ENCODE measurements at places on chromosomes 12 and 14.
A peak's percentile ranks its signal among the peaks of the same experiment; 100 is the strongest.

- no peak for DNase-seq
These were observed 49.9 kb downstream of the GTF2A1 start for GRCh38 chr14:81170829-81171195.

DNA sequence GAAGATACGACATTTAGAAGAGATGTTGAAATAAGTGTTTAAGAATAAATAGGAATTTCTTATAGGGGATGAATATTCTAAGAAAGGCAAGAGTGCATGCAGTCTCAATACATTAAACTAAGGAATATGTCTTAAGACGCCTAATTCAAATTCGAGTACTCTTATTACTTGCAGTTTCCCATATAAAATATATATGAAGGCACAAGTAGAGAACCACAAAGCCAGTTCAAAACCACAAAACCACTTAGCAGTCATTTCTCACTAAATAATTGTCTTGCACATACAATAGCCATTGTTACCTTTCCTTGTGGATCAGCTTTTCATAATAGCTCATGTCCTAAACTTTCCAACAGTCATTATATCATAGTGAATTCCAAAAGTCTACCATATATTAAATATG, 91.0 kb upstream of the MON2 start:
- DNase-seq, result no peak

DNA sequence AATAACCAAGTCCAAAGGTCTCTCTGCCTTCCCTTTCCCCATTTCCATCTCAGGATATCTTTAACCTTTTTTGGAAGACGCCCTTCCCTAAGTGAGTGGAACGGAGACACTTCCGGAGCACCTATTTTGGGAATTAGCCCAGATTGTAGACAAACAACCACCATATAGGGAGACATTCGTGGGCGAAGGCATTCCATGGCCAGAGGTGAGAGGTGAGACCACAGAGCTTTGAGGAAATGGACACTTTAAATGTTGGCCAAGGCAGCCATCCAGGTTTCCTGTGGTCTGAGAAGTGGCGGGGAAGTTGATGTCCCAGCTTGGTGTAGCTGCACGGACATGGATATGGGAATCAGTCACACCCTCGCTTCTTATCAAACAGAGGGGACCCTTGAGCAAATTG, 69.4 kb upstream of the BDKRB2 start:
- DNase-seq, result no peak

- peak; percentile 30 for DNase-seq
These were observed 12.3 kb downstream of the ABCD4 start for GRCh38 chr14:74290415-74290814.

GRCh38 chr12:114090211-114090610, 124.1 kb upstream of the RBM19 start:
- DNase-seq, result no peak

DNA sequence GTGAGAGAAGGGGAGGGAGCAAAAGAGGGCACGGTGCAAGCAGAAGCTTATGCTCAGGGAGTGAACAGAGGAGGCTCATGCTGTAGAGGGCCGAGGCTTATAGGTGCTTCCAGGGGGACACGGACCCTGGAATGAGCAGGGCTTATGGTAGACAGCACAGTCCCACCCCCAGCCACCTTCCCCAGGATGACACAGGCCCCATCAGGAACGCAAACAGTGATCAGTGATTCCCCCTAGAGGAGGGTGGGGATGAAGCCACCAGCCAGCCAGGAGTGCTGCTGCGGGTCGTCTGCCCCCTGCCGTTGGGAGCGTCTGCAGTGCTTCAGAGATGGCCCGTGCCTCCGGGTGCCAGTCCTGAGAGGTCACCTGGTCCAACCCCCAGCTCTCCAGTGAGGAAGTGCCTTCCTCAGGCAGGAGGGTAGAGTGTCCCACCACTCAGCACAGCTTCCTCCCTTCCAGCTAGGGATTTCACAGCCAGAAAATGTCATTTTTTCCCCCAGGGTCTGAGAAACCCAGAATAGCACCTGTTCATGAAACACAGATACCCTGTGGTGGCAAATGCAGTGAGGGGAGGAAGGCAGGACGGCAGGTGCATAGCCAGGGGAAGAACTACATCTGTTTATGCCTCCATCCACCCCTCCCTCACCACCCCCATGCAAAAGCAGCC, 60.7 kb downstream of the SLC6A12 start:
- DNase-seq, result peak; percentile 84

GRCh38 chr14:20657216-20658211, 16.0 kb upstream of the OR6S1 start:
- DNase-seq, result no peak

GRCh38 chr12:52191841-52192791, at the start of gene KRT80:
Gene KRT80 (minus strand): TSS chr12:52192014. CDS start chr12:52191902, 112 bp downstream.
- DNase-seq, result no peak

DNA sequence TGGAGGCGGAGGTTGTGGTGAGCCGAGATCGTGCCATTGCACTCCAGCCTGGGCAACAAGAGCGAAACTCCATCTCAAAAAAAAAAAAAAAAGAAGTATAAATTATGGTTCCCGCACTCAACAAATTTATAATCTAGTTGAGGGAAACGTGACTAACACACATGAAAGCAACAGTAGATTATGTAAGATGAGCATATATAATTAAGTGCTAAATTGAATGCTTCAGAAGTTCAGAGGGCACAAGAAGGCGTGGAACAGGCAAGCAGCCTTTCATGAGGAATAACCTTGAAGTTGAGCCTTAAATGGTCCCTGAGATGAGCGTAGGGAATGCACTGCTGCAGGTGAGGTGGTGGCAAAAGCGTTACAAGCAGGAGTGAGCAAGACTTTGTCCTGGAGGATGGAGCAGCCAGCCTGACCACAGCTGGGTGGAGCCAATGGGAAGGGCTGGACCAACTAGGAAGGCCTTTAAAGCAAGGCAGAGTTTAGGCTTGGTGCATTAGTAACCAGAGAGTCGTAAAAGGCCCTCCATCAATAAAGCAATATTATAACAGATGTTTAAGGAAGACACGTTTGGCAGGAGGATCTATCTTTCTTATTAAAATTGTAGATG, 30.6 kb upstream of the TUBA1A start:
- no peak for DNase-seq

DNA sequence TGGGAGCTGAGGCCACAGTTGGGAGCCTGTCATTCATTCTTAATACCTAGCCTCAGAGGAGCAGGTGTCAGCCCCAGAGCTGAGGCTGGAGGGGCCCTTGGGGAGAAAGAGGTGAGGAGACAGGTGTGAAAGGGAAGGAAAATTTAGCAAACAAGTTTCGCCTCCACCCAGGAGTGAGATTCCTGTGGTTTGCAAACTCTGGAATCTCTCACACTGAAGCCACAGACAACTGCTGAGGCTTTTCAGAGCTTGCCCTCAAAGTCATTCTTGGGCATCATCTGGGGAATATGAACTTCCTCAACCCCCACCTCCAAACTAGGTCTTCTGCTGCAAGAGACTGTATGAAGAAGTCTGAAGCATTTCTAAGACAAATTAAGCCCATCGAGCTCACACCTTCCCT, 589.5 kb upstream of the TBX3 start:
- no peak for DNase-seq

DNA sequence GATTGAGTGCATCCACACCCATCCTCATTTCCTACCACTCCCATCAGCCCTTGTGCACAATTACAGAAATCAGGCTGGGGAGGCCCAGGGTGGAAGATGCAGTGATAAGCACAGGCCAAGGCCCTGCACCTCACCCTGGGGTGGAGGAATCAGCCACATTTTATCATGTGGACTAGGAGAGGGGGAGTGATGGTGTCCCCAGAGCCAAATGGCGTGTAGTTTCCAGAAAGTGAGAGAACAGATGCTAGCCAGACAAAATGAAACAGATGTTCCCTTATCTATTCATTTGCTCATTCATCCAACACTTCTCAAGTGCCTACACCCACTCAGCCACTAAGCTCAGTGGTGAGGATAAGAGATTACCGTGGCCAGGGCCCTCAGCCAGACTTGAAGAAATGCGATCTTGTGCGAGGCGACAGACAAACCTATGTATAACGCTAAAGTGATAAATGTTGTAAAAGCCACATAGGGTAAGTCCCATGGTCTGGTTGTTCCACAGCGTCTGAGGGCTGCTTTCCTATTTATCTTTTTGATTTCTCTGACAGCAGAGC, 93.6 kb downstream of the STAB2 start:
- DNase-seq, result no peak

DNA sequence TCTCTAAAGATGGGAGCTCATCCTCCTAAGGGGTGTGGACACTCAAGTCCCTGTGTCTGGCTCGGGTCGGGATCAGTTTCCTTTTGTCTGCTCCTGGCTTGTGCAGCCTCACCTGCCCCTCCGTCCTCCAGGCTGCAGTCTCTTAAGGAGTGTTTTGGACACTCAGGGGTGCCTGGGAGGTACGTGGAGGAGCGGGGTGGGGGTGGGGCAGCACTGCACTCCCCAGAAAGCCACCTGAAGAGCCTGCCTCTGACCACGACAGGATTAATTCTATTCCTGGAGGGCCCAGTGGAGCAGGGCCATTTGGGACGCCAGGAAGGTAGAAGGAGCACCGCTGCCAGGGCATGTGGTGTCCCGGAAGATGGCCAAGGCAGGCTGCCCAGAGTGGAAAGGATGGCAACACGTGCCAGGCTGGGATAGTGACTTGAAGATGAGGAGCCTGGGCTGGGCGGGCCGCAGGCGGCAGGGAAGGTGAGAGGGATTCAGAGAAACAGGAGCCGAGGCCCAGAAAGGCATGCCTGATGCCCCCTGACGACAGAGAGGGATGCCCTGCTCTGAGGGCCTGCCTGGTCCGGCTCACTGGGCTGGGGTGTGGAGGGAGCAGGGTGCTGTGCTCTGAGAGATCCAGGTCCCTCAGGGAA, 14.8 kb upstream of the LRTM2 start:
- DNase-seq, result no peak

GRCh38 chr14:90382491-90383125, 14.2 kb upstream of the CALM1 start:
- DNase-seq, result peak; percentile 17

DNA sequence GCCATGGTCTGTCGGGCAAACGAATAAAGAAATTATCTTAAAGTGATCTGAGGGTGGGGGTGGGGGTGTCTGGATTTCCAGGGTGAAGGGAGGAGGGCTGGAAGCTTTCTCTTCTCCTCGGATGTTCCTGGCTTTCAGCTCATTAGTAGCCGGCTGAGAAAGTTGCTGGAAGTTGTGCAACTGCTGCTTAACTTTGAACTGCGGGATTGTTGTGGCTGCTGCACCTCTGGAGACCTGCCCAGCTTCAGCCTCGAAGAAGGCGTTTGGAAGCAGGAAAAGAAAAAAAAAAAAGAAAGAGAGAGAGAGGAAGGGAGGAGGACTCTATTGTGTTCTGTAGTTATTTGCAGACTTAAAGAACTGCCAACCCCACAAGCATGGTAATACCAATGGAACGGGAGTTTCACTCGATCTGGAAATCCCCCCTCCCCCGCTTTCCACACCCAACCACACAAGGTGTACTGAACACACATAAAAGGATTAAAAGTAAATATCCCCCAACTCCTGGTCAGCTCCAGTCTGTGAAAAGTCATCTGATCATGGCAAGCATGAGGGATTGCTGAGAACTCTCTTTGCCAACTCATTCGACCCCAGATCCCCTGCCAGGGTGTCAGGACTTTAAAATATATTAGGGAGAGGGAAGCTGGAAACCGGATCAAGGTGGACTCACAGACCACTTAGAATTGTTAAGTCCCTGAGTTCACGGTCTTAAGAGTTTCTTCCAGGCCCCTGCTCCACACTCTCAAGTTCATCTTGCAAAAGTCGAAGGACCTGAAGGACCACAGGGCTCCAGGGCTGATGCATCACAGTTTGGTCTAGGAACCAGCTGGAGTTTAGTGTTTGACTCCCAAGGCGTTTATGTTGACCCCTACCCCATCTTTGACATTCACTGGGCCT, at the start of gene RASSF9:
RASSF9 (minus strand) TSS at position 213 of the 894 bp plus-strand sequence; CDS start at position 5, 208 bp downstream.
- no peak for DNase-seq

DNA sequence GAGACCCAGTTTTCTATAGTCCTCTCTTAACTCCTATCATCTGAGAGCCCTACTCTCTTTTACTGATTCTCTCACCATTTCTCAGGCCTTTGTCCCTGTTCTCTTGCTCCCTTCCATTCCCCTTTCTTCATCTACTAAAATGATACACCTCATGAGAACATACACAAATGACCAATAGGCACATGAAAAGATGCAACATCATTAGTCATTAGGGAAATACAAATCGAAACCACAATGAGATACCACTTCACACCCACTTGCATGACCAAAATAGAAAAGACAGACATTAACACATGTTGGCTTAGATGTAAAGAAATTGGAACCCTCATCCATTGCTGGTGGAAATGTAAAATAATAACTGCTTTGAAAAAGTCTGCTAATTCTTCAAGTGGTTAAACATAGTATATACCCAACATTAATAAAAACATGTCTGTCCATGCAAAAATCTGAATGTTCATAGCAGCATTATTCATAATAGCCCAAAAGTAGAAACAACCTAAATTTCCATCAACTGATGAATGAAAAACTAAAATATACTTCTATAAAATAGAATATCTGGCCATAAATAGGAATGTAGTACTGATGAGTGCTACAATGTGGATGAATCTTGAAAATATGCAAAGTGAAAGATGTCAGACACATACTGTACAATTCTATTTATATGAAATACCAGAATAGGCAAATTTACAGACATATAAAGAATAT, 66.0 kb downstream of the DENND5B start:
- no peak for DNase-seq

DNA sequence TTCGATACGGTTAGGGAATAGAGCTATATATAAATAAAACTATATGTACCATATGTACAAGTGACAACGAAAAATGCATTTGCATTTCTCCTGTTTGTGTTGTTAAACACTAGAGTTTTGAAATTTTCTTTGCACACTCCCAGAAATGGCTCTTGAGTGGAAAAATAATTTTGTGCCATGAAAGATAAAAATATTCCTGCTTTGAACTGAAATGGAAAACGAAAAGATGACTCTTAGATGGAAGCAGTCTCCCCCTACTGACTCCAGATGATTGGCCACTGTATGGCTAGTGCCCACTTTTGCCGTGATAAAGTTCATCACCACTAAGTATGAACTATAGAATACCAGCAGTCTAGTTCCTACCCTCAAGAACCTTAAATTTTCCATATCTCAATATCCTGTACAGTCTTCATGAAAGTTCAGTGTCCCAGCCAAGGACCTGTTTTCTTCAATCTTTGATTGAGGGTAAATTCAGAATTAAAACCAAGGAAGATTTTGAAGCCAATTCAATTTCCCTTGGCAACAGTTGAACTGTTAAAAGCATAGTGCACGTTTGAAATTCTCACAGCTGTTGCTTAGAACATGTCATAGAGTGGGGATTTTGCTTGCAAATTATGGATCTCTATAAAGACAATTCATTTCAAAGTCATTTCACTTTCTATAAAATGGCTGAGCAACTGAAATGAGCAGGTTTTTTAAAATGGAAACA, 1.6 kb upstream of the PPP2R5E start:
- no peak for DNase-seq

GRCh38 chr12:108410689-108411088, 71.6 kb upstream of the CMKLR1 start:
- DNase-seq, result no peak

GRCh38 chr12:114661245-114661644, 22.7 kb downstream of the TBX3 start:
- no peak for DNase-seq

- no peak for DNase-seq
These were observed 114.8 kb downstream of the PLXNC1 start for GRCh38 chr12:94263011-94263811.

All from GM12891 (cell line).